ENCODE measurements at places on chromosomes 13 and 19. TPM values are rescaled to one million over a fixed set of nuclear protein-coding genes. Genes with fewer than 3 reads are reported as not detected.

The MBNL2 gene
- 11.7 TPM for polyA plus RNA-seq

The SIAH3 gene
- not detected for polyA plus RNA-seq

The CLDND2 gene
- not detected for polyA plus RNA-seq

The ZNF208 gene
- 3.2 TPM for polyA plus RNA-seq

The POLR2E gene
- polyA plus RNA-seq, result 438 TPM

DNA sequence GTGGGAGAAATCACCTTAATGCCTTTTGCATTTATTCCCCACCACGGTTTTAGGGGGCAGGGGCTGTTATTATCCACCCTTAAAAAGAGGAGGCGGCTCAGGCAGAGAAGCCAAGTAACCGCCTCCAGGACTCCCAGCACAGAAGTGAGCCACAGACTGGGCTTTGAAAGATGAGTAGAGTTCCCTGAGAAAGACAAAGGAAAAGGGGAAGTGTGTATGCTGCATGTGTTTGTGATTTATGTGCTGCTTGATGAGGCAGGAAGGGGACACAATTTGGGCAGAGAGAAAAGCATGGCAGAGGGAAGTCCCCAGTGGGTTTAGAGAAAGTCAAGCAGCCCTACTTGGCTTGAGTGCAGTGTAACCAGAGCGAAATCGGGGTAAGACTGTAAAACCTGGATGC lies 85.0 kb downstream of the DOCK9 start:
- DNase-seq, result no peak

The ZNF350 gene
- polyA plus RNA-seq, result 1.6 TPM
